AG04449 (cell line): ENCODE measurements at places on chromosomes 13 and 19.

GRCh38 chr19:41218615-41219507 is at the start of gene AXL:
Gene AXL, plus strand, starts transcription at chr19:41219223. Its CDS starts 170 bp downstream, at chr19:41219393.
- peak; percentile 63 for DNase-seq

- no peak for DNase-seq
These were observed 10.6 kb downstream of the FUT6 start for GRCh38 chr19:5828661-5829566.

DNA sequence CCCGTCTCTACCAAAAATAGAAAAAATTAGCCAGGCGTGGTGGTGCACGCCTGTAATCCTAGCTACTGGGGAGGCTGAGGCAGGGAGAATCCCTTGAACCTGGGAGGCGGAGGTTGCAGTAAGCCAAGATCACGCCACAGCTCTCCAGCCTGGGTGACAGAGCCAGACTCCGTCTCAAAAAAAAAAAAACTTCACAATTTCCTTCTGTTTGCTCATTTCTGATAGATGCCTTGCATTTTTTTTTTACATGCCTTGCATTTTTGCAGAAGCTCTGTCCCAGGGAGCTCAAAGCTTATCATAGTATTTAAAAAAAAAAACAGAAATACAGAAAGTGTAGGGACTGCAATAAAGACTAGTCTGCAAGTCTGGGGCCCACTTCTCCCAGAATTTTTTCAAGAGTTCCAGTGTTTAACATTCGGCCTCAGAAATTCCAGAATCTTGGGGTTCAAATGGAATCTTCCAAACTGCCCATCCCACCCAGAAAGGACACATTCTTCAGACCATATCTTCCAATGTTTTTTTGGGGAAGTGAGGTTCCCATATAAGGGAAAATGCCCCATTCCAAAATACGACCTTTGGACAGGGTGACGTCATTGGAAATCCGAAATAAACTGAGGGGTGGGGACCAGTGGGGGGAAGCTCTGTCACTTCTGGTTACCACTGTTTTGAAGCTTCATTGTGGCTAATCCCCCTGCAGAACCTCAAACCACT is 17.2 kb upstream of the RAB8A start:
- DNase-seq: no peak

DNA sequence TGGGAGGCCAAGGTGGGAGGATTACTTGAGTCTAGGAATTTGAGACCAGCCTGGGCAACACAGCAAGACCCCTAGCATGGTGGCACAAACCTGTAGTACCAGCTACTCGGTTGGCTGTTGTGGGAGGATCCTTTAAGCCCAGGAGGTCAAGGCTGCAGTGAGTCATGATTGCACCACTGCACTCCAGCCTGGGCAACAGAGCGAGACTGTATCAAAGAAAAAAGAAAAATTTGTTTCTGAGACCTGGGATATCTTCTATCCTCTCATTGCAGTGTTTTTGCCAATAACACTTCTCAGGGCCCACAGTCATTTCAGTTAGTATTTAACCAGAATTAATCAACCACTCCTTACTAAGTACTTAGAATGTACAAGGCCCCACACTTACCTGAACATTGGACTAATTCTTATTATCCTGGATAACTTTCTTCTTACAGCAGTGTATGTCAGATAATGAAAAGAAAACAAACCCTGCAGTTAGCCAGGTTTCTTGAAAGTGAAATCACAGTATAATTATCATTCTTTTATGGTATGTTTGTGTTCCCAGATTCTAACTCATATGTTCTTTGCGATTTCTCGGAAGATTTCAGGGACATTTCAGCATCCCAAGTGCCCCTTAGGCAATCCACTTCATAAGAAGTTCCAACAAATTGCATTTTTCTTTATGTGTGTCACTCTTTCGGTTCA is 75.6 kb upstream of the KLF5 start:
- DNase-seq: peak; percentile 70

DNA sequence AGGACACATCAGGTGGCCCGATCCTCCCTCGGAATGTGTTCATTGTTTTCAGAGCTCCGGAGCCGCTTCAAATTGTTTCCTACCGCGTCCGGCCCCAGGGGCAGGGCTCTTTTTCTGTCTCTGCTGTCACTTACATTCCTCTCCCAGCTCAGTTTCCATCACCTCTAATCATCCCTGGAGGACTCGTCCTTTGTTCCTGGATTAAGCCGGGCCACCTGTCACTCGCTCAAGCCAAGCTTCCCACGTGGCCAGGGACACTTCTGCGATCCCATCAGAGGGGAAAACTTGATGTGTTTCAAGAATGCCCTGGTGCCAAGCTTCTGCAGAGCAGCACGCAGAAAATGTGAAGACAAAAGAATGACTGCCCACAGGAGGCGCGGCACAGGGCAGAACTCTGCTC is 13.5 kb downstream of the IL17D start:
- no peak for DNase-seq

- DNase-seq: no peak
These were observed 897 bp downstream of the C19orf33 start for GRCh38 chr19:38304866-38305429.

- no peak for DNase-seq
These were observed 6.8 kb upstream of the CCDC124 start for GRCh38 chr19:17926044-17926443.

DNA sequence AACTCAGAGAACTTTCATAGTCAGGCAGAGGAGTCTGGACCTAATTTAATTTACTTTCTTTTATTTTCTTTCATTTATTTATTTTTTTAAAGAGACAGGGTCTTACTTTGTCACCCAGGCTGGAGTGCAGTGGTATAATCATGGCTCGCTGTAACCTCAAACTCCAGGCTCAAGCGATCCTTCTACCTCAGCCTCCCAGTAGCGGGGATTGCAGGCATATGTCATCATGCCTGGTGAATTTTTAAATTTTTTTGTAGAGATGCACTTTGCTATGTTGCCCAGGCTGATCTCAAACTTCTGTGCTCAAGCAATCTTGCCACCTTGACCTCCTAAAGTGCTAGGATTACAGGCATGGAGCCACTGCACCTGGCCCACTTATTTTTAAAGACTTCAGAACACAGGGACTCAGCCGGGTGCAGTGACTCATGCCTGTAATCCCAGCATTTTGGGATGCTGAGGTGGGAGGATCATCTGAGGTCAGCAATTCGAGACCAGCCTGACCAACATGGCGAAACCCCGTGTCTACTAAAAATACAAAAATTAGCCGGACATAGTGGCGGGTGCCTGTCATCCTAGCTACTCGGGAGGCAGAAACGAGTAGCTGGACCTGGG is 50.6 kb downstream of the KLF5 start:
- DNase-seq: no peak

- no peak for DNase-seq
These were observed 401.7 kb upstream of the HTR2A start for GRCh38 chr13:47298506-47298905.

- DNase-seq: no peak
These were observed 2.9 kb upstream of the LTBP4 start for GRCh38 chr19:40598121-40598917.

GRCh38 chr13:39935155-39935554 is 279.7 kb downstream of the COG6 start:
- no peak for DNase-seq

DNA sequence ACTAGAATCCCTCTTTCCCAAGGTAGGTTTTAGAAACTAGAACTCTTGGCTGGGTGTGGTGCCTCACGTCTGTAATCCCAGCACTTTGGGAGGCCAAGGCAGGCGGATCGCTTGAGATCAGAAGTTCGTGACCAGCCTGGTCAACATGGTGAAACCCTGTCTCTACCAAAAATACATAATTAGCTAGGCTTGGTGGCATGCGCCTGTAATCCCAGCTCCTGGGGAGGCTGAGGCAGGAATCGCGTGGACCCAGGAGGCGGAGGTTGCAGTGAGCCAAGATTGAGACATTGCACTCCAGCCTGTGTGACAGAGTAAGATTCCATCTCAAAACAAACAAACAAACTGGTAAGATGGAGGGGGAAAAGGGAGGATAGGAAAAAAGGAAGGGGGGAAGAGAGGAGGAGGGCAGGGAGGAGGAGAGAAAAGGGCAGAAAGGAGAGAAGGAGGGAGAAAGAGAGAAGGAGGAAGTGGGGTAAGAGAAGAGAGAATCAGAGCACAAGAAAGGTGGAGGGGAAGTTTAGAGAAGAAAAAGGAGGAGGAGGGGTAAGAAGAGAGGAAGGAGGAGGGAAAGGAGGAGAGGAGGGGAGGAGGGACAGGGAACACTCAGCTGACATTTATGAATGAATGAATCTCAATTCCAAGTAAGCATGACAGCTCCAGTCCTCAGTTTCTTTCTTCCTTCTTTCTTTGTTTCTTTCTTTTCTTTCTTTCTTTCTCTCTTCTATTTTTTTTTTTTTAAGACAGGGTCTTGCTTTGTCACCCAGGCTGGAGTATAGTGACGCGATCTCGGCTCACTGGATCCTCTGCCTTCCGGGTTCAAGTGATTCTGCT is 2.6 kb upstream of the SLC27A1 start:
- no peak for DNase-seq

DNA sequence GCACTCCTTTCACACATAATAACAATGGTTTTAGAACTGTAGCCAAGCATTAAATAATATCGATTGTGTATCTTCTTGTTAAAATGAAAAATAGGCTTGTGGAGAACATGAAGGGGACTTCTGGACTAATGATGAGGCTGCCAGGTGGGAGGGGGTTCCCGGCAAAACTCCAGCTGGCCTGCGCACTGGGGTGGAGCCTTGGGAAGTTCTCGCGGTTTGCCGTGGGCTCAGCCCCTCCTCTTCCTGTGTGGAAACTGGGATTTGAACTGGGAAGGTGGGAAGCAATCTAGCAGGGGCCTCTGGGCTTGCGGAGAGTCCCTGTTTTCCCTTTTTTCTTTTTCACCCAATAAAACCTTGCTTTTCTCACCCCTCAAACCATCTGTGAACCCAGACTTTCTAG is 113.7 kb upstream of the SLITRK1 start:
- no peak for DNase-seq
